ENCODE measurements at places on chromosomes 2 and 18.

DNA sequence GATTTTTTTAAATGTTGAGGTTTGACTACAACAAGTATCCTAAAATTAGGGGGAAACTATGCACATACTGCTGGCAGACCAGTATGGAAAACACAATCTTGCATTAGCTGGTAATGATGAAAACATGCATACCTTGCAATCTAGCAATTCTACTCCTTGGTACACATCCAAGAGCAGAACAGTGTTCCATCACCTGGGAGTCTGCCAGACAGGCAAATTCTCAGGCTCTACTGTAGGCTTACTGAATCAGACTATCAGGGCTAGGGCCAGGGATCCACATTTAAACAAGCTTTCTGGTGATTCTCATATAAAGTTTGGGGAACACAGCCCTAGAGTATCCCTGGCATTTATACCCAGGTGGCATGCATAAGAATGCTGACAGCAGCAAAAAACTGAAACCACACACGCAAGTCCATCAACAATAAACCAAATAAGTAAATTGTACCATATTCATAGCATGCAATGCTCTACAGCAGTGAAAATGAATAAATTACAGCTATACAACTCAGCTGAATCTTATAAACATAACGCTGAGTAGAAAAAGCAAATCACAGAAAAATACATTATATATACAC lies 13.6 kb downstream of the CDH2 start:
- peak; percentile 48 for DNase-seq

- no peak for DNase-seq
Observed at GRCh38 chr2:96693286-96694200, 46.3 kb downstream of the LMAN2L start.

DNA sequence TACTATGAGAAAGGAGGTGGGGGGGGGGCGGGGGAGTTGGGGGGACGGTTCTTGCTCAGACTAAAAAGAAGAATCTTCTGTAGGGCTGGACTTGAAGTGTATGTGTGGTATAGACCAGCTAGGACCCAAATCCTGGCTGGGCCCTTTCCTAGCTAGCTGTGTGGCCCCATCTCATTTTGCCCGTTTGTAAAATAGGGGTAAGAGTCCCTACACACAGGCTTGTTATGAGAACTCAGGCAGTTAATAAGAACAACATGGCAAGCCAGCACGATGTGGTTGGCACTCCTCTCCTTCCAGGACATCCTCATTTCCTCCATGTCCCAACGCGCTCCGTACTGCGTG lies 1.1 kb downstream of the EVA1A start:
- DNase-seq = no peak

GRCh38 chr2:241030333-241030680 lies 31.9 kb downstream of the SNED1 start:
- DNase-seq = no peak

DNA sequence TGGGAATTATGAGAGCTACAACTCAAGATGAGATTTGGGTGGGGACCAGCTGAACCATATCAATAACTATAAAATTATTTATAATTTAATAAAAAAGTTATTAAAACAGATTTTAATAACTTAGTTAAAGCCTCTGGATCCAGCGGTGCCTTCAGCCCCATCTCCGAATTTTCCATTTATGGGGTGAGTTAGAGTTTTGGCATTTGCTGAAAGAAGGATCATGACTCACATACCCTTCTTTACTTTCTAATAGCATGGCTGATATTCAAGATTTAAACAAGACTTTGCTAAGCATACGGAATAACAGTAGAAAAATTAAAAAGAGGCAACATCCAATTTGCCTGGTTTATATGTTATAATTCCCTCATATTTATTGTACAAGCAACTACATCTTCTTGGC lies 94.5 kb downstream of the RDH14 start:
- no peak for DNase-seq

DNA sequence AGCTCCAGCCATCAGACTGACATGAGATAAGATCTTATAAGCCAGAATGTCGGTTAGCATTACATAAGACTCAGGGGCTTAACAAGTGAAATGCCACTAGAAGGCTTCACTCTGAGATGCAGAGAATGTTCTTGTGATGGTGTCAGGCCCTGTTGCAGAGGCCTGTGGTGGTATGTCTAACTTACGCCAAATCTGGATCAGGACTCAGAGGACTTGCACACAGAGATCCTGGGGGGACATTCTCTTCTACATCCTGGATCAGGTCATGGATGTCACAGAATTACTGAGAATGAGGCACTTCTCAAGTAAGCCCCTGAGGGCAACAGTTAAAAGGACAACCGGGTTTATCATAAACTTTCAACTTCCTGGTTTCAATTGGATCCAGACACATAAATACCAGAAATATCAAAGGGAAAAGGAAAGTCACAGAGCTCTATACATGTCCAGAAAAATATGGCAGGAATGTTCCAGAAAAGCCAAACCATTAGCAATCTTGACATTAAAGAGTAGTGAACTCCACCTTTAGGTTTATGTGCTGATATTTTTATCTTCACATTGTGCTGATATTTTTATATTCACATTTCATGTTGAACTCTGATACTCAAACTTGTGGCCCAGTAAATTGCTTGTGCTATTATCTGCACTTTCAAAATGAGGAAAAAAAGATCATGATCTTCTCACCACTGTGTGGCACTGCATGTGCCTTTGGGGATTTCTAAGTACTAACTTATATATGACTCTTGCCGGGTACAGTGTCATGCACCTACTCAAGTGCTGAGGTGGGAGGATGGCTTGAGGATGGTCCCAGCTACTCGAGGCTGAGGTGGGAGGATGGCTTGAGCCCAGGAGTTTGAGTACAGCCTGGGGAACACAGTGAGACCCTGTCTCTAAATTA lies 137.5 kb upstream of the RNF152 start:
- DNase-seq = no peak

DNA sequence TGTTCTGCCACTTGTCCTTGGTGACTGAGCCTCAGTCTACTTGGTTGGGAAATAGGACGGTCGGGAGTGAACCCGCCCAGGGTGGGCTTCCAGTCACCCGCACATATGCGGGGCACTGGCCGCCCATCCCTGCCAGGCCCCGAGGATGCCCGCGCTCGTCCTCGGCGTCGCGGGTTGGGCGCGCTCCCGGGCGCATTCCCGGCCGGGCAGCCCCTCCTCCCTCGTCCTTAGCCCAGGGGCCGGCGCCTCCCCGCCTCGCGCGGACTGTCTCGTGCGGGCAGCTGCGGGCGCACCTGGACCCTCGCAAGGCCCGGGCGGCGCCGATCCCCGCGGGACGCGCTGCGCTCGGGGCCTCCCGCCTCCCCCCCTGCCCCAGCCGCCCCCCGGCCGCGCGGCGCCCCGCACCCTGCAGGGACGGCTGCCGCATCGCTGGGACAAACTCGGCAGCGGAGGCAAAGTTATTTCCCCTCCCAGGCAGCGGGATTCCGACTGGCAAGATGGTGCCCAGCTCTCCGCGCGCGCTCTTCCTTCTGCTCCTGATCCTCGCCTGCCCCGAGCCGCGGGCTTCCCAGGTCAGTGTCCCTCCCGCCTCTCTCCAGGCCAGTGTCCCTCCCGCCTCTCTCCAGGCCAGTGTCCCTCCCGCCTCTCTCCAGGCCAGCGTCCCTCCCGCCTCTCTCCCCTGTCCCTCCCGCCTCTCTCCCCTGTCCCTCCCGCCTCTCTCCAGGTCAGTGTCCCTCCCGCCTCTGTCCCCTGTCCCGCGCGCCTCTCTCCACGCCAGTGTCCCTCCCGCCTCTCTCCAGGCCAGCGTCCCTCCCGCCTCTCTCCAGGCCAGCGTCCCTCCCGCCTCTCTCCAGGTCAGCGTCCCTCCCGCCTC lies at the start of gene FBLN7:
TSS of gene FBLN7 (plus strand) at position 227 of the 874 bp plus-strand sequence. CDS start at position 498, 271 bp downstream.
- no peak for DNase-seq

- DNase-seq = no peak
Observed at GRCh38 chr2:144452989-144453336, 67.0 kb downstream of the ZEB2 start.

DNA sequence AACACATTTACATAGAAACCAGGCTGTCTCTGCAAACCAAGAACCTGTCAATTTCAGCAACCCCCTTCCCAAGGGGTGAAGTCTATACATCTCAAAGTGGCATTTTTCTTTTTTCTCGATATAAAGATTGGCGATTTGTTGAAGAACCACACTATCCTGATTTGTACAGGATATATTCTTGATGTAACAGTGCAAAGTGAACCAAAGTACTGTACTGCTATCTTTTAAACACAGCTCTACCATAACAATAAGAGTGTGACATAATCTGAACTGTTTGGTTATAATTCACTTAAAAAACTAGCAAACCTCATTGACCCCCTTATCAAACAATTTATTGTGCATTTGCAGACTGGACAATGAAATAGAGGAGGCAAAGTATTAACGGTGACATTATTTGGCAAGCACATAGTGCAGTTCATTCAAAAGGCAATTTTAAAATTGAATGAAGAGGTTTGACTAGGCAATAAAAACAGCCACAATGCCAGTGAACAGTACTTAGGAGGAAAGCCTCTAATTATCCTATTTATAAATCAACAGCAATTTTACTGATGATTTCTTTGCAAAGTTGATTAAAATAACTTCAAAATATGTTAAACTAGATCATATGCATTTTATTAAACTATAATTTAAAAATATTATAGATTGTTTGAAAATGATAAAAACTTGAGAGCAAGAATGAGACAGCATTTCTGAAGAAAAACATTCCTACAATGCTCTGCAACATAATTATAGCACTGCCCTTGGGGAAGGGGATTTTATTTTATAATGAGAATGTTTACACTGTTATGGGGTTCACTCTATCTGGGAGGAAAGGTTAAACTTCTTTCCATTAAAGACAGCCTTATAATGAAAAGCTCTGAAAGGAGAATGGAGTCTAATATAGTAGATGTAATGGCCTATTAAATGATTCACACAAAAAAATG lies 440.9 kb downstream of the ZEB2 start:
- no peak for DNase-seq

DNA sequence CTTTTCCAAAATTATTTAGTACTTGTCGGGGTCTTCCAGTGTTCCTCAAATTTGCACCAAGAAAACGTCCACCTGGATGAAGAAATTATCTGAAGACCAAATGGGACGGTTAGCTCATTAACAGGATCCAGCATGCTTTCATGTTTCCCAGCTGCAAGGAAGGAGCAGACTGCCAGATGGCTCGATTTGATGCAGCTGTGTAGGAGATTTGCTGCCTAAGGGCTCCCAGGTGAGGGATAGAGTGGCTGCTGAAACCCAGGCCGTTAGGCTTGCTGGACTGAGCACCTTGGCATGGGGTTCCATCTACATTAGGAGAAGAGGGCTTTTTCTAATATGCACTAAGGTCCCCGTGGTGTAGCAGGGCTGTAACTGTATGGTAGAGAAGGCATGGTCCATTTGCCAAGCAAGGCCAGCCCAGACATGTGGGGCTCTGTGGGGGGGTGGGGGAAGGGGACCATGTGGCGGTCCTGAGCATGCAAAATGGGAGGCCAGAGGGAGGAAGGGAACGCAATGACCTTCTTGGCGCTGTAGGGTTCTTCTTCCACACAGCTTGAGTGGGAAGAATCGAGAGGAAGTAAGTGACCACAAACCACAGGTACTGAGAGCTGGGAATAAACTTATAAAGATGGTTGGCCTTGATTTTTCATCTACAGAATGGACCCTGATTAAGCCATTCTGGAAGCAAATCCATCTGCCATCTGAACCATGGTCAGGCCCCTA lies 144.0 kb downstream of the TMEM163 start:
- no peak for DNase-seq

DNA sequence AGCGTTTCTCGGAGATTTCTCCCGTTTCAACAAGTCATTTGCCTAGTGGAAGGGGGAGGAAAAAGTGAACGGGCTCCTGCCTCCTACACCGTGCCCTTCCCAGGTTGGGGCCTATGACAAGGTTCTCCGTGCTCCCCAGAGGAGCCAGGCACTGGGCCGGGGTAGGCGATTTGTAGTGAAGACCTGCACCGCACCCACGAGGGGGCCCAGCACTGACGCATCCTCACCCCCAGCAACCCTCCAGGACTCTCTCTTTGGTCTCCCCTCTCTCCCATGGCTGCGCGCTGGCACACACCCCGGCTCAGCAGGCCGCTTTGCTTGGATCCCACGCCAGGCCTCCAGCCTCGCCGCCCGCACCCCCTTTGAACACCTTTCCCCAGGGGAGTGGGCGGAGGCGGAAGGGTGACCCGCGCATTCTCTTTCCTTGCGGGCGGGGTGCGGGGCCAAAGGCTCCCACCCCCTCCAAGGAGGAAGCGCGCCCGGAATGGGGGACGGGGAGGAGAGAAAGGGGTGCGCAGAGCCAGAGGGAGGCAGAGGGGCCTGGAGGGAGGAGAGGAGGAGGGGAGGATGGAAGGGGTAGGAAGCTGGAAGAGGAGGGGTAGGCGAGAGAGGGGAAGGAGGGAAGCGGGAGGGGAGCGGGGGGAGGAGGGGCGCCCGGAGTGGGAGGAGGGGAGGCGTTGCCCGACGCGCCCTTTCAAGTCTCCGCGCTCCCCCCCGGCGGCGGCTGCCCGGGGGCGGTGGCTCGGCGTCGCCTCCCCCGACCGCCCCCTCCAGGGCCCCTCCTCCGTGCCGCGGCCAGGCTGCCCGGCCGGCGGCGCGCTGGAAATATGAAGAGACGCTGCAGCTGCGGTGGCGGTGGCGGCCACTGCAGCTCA lies at the start of gene APCDD1:
TSS of gene APCDD1 (plus strand) at position 830 of the 875 bp plus-strand sequence. CDS start 347 bp downstream, outside the sequence.
- DNase-seq = no peak

DNA sequence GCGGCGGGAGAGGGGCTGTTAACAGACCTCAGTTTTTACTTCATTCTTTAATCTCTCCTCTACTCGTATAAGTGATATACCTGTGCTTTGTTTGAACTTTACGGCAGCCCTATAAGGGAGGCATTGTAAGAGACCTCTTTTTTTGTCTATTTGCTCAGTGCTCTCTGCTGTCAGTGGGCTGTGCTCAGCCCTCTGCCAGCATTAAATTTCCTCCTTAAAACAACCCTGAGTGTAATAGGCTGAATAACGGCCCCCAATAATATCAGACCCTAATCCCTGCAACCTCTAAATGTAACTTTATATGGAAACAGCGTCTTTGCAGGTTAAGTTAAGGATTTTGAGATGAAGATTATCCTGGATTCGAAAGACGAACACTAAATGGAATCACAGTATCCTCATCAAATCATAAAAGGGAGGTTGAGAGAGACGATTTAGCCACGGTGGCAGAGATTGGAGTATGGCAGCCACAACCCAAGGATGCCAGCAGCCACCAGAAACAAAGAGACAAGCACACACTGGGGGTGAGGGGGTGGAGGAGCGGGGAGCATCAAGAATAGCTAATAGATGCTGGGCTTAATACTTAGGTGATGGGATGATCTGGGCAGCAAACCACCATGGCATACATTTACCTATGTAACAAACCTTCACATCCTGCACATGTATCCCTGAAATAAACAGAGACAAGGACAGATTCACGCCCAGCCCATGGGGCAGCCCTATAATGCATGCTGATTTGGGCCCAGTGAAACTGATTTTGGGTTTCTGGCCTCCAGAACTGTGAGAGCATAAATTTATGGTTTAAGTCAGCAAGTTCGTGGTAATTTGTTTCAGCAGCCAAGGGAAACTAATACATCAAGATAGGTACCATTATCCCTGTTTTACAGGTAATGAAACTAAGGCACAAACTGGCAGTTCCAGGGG lies 894 bp upstream of the FARSB start:
- no peak for DNase-seq

GRCh38 chr2:215540658-215541057 lies 104.8 kb upstream of the FN1 start:
- DNase-seq = peak; percentile 79

- peak; percentile 7 for DNase-seq
Observed at GRCh38 chr18:9296233-9297006, 38.2 kb upstream of the TWSG1 start.
